ENCODE measurements at places on chromosomes 7 and 10.
A peak's percentile ranks its signal among the peaks of the same experiment; 100 is the strongest.

DNA sequence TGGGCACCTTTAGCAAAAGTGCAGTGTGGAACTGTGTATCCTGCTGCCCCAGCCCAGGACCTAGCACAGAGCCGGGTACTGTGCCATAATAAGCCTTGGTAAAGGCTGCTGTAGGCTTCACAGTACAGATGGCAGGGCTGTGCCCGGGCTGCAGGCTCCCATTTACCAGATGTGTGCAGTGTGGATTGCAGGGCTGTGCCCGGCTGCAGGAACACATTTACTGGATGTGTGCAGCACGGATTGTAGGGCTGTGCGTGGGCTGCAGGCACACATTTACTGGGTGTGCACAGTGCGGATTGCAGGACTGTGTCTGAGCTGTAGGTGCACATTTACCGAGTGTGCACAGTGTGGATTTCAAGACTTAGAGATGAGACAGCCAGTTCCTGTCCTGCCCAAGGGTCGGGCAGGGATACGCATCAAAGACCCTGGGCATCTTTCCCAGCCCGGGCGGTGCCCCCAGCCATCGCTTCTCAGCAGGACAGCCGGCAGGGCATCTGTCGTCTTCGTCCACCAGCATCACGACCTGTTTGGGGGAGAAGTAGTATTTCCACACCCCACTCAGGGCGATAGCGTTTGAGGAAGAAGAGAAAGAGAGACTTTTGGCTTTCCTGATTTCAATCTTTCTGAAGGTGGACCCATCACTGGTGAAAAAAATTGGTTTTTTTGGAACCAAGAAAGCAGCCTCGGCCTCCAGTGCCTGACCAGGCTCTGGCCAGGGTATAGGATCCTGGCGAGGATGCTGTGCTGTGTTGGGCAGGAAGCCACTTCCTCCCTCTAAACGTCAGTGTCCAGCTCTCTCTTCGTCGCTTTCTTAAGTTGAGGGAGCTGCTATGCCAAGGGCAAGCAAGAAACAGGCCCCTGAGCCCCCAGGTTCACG is 180.8 kb downstream of the CUX1 start:
- no peak overlapping the region for H3K27ac ChIP-seq
- peaks cover 21% of the 10 kb centered on the region for H3K4me1 ChIP-seq
- no peak for DNase-seq
- peaks cover 3% of the 10 kb centered on the region for H3K36me3 ChIP-seq

- no peak for DNase-seq
- no peaks in the 10 kb centered on the region for H3K36me3 ChIP-seq
- H3K4me1 ChIP-seq, result no peaks in the 10 kb centered on the region
- no peak overlapping the region for H3K4me3 ChIP-seq
- H3K27ac ChIP-seq, result no peak overlapping the region
- H3K27me3 ChIP-seq, result peaks cover 2% of the 10 kb centered on the region
Measured at GRCh38 chr7:22192801-22193200, 164.2 kb downstream of the RAPGEF5 start.

- peak overlapping the region; percentile 5 for H3K27ac ChIP-seq
- no peaks in the 10 kb centered on the region for H3K27me3 ChIP-seq
- H3K4me1 ChIP-seq, result peaks cover 25% of the 10 kb centered on the region
- H3K4me3 ChIP-seq, result peak overlapping the region; percentile 41
- peak; percentile 55 for DNase-seq
Measured at GRCh38 chr10:62653254-62653653, 151.3 kb upstream of the ADO start.

- no peaks in the 10 kb centered on the region for H3K36me3 ChIP-seq
- no peak for DNase-seq
- H3K4me3 ChIP-seq, result no peak overlapping the region
- no peaks in the 10 kb centered on the region for H3K4me1 ChIP-seq
- H3K27ac ChIP-seq, result no peak overlapping the region
Measured at GRCh38 chr7:55260676-55261385, 104.3 kb upstream of the LANCL2 start.

DNA sequence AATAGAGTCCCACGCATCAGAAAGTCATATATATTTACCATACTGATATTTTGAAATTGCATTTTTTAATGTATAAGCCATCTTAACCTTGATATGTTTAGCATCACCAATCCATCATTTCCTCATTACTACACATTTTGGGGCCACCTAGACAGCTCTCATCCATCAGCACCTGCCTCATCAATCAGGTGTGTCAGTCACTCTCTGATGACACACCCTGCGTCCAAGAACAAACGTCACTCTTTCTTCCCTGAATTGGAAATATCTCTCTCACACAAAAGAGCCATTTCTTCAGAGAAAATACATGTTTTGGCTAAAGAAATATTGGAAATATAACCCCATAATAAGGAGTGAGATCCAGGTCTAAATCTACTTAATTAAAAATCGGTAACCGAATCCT is 38.9 kb upstream of the RSU1 start:
- H3K36me3 ChIP-seq, result no peaks in the 10 kb centered on the region
- no peak overlapping the region for H3K27ac ChIP-seq
- H3K4me3 ChIP-seq, result no peak overlapping the region
- no peaks in the 10 kb centered on the region for H3K4me1 ChIP-seq
- DNase-seq, result no peak

- H3K4me3 ChIP-seq, result no peak overlapping the region
- H3K27me3 ChIP-seq, result no peaks in the 10 kb centered on the region
- no peak overlapping the region for H3K27ac ChIP-seq
- no peak for DNase-seq
- no peaks in the 10 kb centered on the region for H3K4me1 ChIP-seq
Measured at GRCh38 chr7:19522486-19522885, 186.4 kb downstream of the POLR1F start.

DNA sequence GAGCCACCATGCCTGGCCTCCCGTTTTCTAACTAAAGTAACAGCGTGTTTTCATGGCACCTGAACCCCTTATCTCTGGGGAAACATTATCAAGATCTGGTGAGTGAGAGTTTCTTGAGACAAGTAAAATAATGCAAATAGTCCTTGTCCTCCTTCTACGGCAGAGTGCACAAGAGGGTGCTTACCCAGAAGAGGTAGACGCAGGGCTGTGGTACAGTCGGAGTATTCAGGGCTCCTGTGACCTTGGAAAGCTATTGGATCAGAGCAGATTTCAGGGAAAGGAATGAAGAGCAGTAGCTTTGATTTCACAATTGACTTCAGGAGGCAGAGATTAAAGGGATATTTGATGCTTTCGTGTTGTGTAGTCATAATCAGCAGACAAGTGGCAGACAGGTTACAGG is 269.1 kb downstream of the ZNF248 start:
- H3K36me3 ChIP-seq, result no peaks in the 10 kb centered on the region
- H3K4me3 ChIP-seq, result no peak overlapping the region
- DNase-seq, result no peak
- H3K27me3 ChIP-seq, result no peaks in the 10 kb centered on the region
- H3K27ac ChIP-seq, result no peak overlapping the region

GRCh38 chr10:5618829-5619228 is 47.6 kb downstream of the ASB13 start:
- peaks cover 4% of the 10 kb centered on the region for H3K4me1 ChIP-seq
- DNase-seq, result no peak
- no peaks in the 10 kb centered on the region for H3K36me3 ChIP-seq

- H3K36me3 ChIP-seq, result no peaks in the 10 kb centered on the region
- no peak for DNase-seq
- no peak overlapping the region for H3K4me3 ChIP-seq
- no peak overlapping the region for H3K27ac ChIP-seq
- H3K4me1 ChIP-seq, result no peaks in the 10 kb centered on the region
Measured at GRCh38 chr7:79091011-79091410, 362.5 kb downstream of the MAGI2 start.

GRCh38 chr7:34137176-34137575 is 231.8 kb downstream of the BMPER start:
- H3K27ac ChIP-seq, result no peak overlapping the region
- peaks cover 3% of the 10 kb centered on the region for H3K27me3 ChIP-seq
- no peaks in the 10 kb centered on the region for H3K36me3 ChIP-seq
- no peak for DNase-seq
- H3K4me3 ChIP-seq, result no peak overlapping the region
- no peaks in the 10 kb centered on the region for H3K4me1 ChIP-seq

DNA sequence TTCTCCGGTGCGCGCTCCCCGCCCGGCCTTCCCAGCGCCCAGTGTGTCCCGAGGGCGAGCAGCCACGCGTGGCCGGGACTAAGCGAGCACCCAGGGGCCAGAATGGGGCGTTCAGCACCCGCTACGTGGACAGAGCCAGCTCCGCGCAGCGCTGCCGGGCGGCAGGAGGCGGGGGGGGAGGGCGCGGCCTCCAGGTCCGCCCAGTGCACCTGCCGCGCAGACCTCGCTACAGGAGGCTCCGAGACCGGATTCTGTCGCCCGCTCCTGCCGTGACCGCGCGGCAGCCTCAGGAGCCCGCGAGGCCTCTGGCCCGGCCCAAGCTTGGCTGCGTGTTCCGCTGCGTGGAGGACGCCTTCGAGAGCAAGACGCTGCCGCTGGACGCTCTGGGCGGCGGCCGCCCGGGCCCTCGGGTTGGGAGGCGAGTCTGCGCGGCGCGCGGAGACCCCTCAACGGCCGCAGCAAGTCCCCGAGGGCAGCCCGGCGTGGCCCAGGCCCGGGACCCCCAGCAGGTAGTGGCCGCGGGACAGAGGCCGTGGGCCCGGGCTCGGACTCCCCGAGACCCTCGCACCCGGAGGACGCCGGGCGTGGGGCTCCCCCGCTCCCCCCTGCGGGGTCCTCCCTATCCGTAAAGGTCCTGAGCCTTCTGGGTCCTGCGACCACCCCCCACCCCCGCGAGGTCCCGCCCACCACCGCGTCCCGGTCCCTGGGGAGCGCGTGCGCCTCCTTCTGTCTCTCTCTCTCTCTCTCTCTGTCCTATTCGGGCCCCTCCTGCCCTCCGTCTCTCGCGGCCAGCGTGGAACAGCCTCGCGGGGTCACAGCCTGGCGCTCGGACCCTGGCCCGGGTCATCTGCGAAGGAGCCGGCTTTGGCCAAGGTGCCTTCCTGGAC is 904 bp upstream of the DPYSL4 start:
- H3K27me3 ChIP-seq, result peaks cover 29% of the 10 kb centered on the region
- DNase-seq, result peak; percentile 38

DNA sequence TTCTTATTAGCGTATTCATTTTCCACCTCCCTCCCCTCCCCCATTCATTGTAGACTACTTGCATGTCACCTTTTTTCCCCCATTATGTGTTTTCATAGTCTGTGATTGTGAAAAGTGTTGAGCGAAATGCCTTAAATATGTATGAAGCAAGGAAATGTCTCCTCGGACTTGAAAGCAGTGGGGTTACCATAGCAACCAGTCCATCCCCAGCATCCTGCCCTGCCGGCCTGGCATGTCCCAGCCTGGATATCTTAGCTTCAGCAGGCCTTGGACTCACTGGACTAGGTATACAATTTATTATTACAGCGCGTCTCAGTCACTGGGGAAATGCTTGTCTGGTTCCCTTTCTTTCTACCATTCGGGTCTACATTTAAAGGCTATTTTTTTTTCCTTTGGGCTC is 283.6 kb downstream of the BICC1 start:
- peaks cover 1% of the 10 kb centered on the region for H3K27me3 ChIP-seq
- no peak for DNase-seq
- no peak overlapping the region for H3K4me3 ChIP-seq
- H3K36me3 ChIP-seq, result no peaks in the 10 kb centered on the region

GRCh38 chr10:78139341-78139740 is 105.7 kb downstream of the RPS24 start:
- no peaks in the 10 kb centered on the region for H3K36me3 ChIP-seq
- no peak for DNase-seq
- H3K27ac ChIP-seq, result no peak overlapping the region
- H3K4me1 ChIP-seq, result no peaks in the 10 kb centered on the region
- H3K4me3 ChIP-seq, result no peak overlapping the region

DNA sequence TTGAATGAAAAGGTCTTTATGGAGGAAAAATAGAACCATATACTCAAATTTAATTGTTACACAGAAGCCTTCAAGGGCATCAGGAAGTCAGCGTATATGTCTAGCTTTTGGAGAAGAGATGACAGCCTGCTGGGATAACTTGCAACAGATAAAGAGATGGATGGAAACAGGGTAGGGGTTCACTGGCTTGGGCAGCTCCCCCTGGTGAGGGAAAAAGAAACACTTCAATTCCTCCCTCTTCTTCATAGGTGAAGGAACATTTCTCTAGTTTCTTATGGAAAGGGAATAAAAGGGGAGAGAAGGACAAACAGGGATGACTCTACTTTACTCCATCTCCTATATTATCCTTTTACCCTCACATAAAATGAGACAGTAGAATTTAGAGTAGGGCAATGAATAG is 635.7 kb downstream of the PHTF2 start:
- H3K36me3 ChIP-seq, result no peaks in the 10 kb centered on the region
- no peak overlapping the region for H3K4me3 ChIP-seq
- H3K27ac ChIP-seq, result no peak overlapping the region

GRCh38 chr7:98165827-98166667 is 45.2 kb upstream of the BHLHA15 start:
- H3K4me1 ChIP-seq, result peaks cover 11% of the 10 kb centered on the region
- H3K36me3 ChIP-seq, result peaks cover 6% of the 10 kb centered on the region
- H3K4me3 ChIP-seq, result no peak overlapping the region
- no peak overlapping the region for H3K27ac ChIP-seq

DNA sequence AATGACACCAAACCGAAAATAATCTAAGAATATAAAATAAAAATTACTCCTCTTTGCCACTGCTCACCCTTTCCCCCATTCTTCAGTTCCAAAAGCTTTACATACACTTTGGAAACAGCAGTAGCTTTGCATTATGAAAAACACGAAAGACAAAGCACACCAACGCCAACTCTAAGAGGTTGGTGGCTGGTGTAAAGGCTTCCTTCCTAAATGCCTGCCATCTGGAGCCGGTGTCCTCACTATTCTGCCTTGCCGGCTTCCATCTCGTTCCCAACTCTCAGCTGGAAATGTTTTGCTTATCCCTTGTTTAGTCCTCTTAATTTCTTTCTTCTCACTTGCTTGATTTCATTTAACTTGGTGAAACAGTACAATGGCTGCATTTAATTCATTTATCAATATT is 281.1 kb upstream of the LRRN3 start:
- H3K4me3 ChIP-seq, result no peak overlapping the region
- no peak for DNase-seq
- no peaks in the 10 kb centered on the region for H3K27me3 ChIP-seq
- no peaks in the 10 kb centered on the region for H3K36me3 ChIP-seq

DNA sequence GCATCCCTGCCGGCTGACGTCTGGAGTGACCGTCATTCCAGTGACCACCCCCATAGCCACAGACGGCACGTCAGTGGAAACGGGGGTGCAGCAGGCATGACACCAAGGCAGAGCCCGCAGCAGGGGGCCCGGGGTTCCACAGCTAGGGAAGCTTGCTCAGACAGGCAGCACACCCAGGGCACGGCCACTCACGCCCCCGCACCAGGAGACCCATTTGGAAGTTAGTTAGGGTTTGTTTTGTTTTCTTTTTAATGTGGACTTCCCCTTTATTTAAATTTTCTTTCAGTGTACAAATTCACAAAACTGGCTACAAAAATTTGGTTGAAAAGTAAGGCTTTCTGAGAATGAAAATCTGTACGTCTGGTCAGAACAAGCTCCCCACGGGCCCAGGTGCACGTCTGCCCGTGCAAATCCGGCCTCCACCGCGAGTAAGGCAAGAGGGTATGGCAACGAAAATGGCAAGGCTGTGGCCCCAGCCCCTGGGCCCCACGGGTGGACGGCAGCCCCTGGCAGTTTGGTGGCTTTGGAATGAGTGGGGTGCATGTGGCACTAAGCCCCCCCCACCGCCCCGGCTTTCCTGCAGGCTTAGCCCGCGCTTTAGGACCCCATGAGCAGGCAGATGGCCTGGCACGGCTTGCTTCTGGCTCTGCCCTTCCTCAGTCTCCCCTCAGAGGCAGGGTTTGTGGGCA is 124.2 kb downstream of the FAM53B start:
- H3K27me3 ChIP-seq, result no peaks in the 10 kb centered on the region
- H3K27ac ChIP-seq, result peak overlapping the region; percentile 95
- H3K4me3 ChIP-seq, result peak overlapping the region; percentile 81
- no peak for DNase-seq

GRCh38 chr7:150515248-150516147 is 826 bp downstream of the GIMAP7 start:
- H3K27ac ChIP-seq, result no peak overlapping the region
- peaks cover 7% of the 10 kb centered on the region for H3K27me3 ChIP-seq
- H3K4me1 ChIP-seq, result peaks cover 3% of the 10 kb centered on the region
- H3K4me3 ChIP-seq, result no peak overlapping the region

Data from memory B cell (primary cell).